Stimulated activated CD8-positive, alpha-beta memory T cell treated with anti-CD3 and anti-CD28 coated beads, Interleukin-15, amount 100 ng/mL, for 24 hours (primary cell): ENCODE measurements at places on chromosomes 2 and 18.

DNA sequence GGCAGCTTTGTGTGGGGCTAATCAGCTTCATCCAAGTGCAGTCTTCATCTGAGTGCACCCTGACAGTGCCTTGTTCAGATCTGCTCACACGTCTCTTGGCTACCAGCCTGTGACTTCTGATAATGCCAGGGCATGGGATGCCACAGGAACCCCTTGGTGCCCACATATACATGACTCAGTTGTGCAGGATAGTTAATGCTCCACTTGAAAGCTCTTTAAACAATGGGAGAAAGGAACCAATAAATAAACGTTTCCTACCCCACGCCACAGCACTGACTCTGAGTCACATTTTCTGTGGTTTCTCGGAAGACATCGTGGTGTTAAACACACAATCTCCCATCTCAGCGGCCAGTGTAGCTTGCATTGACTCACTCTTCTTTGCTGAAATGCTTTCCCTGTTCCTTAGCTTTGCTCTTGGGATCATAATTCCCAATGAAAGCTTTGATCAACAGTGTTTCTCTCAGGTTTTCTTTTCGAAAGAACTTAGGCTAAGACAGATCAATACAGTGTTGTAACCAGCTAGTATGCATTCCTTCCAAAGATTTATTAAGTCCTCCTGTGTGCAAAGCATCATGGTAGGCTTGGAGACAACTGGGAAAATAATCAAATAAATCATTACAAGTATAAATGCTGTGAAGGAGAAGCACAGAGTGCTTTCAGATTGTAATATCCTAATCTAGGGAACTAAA lies 142.0 kb downstream of the COPS8 start:
- DNase-seq, result no peak

- no peak for DNase-seq
These were observed 96.2 kb upstream of the SNTG2 start for GRCh38 chr2:854460-854859.

DNA sequence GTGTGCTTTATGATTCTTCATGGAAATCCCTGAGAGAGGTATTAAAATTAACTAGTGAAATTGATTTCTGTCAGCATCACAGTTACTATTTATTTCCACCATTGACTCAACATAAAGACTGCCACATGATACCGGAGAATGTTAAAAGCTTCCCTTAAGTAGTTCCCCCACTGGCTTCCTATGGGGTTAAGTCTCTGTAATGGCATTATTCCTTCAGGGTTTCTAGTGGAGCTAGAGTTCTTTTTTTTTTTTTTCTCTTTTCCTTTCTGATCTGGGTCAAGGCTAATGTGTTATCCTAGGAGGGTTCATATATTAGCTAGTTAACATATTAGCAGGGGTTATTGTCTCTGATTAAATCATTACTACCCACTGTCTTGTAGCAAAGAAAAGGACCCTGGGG lies 1919.1 kb upstream of the PIK3C3 start:
- DNase-seq, result no peak

DNA sequence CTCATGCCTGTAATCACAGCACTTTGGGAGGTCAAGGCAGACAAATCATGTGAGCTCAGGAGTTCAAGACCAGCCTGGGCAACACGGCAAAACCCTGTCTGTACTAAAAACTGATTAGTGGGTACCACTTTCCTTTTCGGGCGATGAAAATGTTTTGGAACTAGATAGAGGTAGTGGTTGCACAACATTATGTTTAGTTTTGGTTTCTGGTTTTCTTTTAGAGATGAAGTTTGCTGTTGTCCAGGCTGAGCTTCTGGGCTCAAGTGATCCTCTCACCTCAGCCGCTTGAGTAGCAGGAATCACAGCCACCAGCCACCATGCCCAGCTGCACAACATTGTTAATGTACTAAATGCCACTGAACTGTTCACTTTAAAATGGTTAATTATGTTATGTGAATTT lies 27.6 kb downstream of the AAK1 start:
- DNase-seq, result no peak

- no peak for DNase-seq
These were observed 12.9 kb upstream of the NABP1 start for GRCh38 chr2:191664823-191665677.

DNA sequence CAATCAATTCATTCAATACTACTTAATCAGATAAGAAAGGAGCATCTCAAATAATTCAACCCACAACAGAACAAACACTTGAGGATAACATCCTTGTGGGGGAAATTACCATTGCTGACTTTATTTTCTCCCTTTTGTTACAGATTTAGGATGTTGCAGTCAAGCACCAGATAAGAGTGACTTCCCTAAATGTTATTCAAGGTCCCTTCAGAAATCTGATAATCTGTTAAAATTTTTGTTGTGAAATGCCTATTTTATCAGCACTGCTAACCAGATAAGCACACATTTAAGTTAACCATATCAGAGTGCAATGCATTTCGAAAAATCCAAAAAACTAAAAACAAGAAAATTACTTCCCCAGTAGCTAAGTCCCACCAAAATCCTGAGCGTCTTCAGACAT lies 33.5 kb downstream of the SUMO1 start:
- no peak for DNase-seq

DNA sequence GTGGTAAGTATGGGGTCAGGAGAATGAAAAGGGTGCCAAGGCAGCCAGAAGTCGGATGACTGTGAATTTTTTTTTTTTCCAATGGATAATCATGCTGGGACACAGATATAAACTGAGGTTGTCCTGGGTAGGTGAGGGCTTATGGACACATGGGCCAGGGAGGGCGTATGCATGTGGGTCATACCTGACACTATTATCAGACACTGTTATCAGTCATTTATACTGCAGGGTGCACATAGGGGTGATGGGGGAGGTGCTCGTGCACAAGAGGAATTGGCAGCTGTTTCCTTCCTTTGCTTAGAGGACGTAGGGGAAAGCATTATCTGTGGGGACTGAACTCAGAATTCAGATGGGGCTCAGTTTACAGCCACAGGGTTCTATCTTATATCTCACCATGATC lies 10.1 kb downstream of the CTIF start:
- no peak for DNase-seq

GRCh38 chr18:79380816-79381806 lies 14.6 kb upstream of the NFATC1 start:
- DNase-seq, result no peak

- DNase-seq, result no peak
These were observed 185.6 kb downstream of the RIT2 start for GRCh38 chr18:42929857-42930256.

DNA sequence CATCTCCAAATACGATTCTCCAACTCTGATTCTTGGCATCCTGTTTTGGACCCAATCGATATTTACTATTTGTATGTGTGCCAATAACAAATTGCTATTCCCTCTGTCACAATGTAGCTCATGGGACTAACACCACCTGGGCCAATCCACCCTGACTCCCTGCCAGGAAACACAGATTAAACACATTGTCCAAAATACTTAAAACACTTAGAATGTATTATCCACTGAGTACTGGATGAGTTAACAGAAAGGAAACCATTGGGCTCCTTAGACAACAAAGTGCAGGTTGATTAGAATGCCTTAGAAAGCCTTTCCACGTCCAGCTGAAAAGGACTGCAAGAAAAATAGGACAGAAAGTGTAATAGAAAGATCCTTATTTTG lies 79.4 kb upstream of the ARHGAP28 start:
- DNase-seq, result no peak

DNA sequence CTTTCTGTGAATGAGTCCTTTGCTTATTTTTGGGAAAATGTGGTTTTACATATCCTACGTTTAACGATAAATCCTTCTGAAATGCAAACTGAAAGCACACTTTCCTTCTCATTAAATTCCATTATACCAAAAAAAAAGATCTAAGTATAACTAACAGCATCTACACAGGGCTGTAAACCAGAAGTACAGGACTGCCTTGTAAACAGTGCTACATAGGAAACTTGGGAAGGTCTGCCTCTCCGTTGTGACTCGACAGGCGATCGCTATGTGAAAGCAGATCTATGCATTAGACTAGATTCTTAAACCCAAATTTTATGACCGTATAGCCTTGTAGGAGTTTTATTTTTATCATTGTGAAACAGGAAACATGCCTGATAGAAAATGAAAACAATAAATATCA lies 690.5 kb downstream of the ARHGAP15 start:
- DNase-seq, result no peak

- DNase-seq, result no peak
These were observed 10.5 kb upstream of the BBS5 start for GRCh38 chr2:169468841-169469240.

DNA sequence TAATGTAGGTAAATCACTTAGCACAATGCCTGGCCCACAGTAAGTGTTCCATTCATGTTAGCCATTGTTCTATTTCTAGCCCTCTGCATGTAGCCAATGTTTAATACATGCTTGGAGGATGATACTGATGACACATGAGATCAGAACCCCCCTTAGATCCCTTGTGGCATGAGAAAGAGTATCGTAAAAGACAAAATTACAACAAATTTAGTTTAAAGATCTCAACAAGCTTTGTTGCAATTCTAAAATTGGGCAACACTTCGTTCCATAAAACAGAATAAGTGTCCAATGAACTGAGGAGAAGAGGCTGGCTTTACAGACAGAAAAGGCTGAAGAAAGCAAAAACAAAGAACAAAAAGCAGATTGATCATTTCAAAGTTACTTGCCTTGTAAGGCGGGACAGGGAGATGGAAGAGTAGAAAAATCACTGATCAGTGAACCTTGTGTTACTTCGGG lies 148.7 kb upstream of the SLC1A4 start:
- no peak for DNase-seq

DNA sequence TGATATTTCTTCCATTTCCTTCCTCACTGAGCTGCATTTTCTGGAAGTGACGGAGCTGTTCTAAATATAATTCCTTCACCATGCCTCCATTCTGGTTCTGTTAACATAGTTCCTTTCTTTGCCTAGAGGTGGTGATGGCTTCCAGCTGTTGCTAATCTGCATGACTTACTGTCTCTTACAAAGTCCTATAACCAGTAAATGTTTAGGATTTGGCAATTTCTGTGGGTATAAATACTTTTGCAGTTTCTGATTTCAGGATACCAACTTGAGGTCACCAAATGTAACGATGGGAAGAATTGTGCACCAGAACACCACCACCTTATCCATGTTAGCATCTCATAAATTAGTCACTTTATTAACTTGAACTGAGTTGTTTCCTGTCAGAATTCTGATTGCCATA lies 101.7 kb upstream of the FN1 start:
- no peak for DNase-seq
